Mesendoderm (in vitro differentiated cells): ENCODE measurements at places on chromosomes 2 and 18.

DNA sequence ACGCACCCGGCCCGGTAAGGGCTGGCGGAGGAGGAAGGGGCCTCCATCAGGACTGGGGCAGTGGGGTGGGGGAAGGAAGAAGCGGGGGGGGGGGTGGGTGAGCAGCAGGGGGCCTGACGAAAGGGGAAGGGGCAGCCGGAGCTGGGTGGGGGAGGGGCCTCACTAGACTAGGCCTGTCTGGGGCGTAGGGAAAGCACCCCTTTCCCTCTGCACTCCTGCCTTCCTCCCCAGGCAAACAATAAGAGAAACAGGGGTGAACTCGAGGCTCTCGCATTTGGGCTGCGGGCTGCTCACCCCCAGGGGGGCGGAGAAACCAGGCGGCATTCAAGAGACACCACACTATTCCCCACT lies 82.7 kb upstream of the POMC start:
- no peak for DNase-seq

DNA sequence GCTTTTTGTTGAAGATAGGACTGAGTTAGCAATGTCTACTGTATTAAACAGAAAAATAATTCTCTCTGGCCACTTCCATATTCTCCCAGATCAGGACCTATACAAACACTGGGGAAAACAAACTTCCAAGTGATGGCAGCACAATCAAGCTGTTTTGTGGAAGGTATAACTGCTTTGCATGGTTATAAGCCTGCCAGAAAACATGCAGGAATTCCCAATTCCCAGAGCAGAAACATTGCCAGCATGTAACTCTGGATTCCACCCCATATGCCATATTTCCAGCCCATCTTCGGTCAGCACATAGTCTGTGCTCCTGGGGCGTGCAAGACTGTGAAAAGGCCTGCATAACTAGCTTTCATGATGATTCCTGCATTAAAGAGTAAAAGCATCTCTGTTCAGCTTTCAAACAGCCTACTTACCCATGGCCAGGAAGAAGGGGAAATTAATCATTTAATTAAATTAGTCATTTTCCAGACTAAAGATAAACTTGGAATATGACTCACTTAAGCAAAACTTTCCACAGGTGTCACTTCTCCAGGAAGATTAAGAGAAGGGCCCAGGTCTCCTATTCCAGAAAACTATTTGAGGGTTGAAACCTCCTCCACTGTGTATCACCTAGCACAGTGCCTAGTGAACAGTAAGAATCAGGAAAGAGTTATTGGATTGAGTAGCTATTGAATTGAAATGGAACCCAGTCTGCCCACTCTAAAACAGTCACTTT lies 280.5 kb downstream of the NRXN1 start:
- no peak for DNase-seq

DNA sequence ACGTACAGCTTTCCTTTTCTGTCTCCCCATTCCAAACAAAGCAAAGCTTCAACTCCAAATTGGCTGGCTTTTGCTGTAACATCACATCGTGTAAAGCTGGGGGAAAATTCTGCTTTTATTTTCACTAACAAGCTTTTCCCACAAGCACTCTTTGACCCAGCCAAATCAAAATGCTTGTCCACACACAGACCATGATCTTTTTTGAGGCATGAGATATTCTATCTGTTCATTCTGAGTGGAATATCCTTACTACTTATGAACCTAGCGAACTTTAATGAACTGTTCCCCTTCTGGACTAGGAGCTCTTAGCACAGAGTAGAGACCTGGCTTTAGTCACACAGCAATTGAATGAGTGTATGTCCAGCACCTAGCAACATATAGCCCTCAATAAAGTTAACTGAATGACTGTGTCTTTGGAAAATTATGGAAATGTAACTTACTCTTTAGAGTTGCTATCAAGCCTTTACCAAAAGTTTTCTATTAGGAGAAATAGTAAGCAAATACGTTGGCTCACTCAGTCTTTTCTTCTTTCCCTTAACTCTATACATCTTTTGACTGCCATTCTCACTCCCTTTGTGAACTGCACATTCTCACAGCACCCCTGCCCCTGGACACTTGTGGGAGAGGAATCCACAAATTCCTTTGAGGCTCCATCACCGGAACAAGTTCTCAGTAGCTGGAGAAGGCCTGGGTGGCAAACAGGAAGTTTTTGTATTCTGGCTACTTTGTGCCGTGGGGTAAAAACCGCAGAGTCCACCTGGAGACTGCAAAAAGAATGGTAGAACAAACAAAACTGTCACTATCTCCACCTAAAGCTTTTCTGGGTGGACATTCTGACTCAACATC lies 1.3 kb upstream of the UBE2E3 start:
- DNase-seq = peak; percentile 64

DNA sequence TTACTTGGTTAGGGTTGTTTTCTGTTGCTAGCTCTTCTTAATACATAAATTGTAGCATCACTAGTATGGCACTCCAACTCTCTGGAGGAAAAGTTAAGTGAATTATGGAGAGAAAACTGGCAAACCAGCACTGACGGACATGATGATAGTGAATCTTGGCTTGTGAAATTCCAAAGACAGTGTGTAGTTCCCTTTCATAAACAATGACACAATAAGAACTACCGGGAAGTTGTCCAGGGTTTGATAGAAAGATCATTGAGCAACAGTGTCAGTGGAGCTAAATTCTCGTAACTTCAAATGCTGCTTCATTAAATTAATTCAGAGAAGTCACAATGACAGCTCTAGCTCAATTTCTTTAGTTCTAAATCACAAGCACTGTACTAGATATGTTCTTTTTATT lies 66.5 kb downstream of the RIT2 start:
- no peak for DNase-seq
